ENCODE measurements at places on chromosomes 7 and 10.

DNA sequence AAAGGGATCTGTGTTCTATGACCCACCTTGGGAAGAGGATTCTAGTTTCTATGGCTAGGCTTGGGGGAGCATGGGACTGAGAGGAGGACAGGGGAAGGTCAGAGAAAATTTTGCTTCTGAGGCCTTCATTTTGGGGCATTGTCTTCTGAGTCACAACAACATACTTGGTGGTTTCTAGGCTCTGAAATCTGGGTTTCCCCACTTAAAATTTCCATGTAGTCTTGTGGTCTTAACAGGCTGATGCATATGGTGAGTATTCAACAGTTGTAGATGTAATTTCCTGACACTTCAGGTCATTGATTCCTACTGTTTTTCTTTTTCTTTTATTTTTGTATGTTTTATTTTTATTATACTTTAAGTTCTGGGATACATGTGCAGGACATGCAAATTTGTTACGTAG lies 88.5 kb downstream of the ANKRD7 start:
- no peak for DNase-seq

DNA sequence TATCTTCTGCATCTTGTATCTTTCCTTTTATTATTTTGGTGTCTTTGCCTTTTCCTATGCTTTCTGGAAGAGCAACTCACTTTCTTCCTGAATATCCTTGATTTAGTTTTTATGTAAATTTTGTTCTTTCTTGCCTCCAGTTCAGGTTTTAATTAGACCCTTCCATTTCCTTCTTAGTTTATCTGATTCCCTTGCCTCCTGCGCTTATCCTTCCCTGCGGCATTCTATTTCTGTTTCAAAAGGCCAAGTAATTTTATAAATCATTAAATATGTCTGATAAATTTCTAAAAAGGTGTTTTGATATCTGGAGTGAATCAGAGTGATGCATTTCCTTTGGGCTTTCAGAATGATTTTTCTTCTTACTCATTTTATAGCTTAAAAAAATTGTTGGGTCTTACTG lies 167.7 kb upstream of the WDR11 start:
- DNase-seq, result no peak

- DNase-seq, result no peak
These were observed 247.9 kb upstream of the PCDH15 start for GRCh38 chr10:55048830-55049498.

DNA sequence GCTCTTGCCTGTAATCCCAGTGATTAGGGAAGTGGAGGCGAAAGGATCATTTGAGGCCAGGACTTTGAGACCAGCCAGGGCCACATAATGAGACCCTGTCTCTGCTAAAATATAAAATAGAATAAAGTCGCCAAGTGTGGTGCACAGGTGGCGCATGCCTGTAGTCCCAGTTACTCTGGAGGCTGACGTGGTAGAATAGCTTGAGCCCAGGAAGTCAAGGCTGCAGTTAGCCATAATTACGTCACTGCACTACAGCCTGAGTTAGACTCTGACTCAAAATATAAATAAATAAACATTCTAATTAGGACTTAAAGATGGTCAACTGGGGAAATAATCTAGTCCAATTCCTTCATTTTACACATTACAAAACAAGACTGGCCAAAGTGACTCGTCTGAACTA lies 768 bp downstream of the CHCHD2 start:
- no peak for DNase-seq

DNA sequence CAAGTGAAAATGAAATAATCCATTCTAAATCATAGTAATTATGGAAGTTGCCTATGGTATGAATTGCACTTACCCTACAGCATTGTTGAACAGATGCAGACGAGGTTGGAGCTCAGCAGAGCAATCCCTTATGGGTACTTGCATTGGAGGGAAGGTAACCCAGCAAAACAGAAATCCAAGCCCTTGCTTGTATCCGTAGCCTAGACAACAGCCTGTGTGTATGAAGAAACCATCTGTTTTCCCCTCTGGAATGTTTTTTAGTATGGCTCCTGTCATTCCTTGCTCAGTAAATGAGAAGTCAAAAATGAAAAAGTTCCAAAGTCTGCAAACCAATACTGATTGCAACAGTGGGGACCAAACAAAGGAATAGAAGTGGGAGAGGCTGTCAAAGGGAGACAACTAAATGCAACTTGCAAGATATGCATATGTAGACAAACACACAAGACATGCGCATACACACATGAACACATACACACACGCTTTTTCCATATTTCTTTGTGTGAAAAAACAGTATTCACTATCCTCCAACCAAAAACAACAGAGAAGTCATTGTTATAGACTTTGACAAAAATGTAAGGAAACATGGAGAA lies 260.8 kb downstream of the DYNC1I1 start:
- DNase-seq, result no peak

GRCh38 chr7:159205833-159206232 lies 61.2 kb upstream of the VIPR2 start:
- DNase-seq, result no peak

DNA sequence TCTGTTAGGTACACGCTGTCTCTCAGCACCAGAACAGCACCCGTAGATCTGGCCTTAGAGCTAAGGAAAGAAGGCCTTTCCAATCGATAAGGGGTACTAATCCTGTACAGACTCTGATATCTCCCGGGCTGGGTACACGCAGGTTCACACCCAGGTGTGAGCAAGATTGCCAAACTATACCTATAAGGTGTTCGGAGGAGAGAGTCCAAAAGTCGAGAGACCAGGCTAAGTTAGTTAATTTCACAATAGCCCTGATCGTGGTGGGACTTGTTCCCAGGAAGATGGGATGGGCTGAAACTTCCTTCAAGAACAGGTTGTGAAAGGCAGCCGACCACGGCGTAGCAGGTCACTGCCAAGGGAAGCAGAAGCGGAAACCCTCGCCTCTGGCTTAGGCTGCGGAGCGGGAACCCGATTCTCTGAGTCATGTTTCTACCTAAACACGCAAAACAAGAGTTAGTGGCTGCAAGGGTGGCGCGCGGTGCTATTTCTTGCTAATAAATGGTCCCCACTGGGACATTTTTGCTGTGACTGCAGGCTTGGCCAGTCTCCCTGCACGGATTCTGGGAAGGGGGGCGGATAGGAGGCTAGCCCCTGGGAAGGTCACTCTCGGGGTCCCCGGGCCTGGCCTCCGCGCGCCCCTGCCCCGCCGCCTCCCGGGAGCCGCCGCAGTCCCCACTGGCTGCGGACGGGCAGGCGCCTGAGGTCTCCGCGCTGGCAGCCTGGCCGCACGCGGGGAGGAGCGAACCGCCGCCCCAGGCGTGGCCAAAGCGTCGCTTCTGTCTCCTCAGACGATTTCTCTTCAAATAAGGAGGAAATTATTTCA lies 75.4 kb upstream of the PDSS1 start:
- no peak for DNase-seq

GRCh38 chr10:113732966-113733365 lies 18.5 kb upstream of the PLEKHS1 start:
- no peak for DNase-seq

- no peak for DNase-seq
These were observed 4.8 kb downstream of the FAM241B start for GRCh38 chr10:69634759-69635425.

DNA sequence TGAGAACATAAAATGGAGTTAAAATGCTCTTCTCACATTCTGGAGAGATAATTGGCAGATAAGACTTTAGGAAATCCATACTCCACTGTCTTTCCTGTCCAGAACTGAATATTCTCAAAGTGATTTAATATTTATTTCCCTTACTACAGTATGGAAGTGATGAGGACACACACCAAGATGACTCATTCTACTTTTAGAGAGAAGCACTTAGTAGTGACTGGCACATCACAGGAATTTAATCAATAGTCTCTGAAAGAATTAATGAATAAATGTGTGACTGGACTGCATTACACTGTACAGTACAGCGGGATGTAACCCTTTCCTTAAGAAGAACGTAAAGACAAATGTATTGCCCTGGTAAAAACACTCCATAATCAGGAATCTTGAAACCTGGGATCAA lies 116.7 kb downstream of the SEMA3E start:
- no peak for DNase-seq
